ENCODE measurements at places on chromosomes 7 and 10.

DNA sequence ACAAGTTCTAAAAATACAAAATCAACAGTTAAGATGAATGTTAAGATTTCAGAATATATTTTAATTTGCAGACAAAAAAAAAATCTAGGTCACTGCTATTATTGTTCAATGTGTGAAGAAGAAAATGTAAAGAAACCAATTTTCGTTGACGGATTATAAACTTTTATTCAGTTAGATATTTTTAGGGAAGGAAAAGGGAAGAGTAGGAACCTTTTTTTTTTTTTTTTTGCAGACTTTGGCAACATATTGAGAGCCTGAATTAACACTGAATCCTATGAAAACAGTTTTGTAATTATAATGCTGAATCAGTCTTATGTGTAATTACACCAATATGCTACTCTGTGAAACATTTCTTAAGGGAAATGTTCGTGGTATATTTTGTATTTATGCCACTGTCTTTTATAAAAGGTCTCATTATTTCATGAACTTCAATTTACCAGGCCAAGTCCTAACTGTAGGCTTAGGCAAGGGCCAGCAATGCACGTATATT, 106.3 kb downstream of the ST8SIA6 start:
- DNase-seq, result no peak

DNA sequence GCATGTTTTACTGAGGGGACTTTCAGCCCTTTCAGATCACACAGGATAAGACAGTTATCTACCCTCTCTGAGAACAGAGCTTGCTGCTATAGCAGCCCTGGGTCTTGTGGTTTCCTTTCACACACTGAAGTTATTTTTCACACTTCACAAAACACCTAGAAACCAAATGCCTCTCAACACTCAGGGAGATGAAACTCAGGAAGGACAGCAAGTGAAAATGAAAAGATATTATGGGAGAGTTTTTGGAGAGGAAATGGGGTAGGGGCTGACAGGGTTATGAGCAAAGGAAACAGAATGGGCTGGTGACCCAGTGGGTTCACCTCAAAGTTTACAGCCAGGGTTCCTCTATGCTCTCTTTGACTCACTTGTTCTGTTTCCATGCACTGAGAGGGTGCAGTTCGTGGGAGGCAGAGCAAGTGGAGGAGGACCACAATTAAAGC, 17.0 kb upstream of the GIMAP2 start:
- DNase-seq, result no peak

DNA sequence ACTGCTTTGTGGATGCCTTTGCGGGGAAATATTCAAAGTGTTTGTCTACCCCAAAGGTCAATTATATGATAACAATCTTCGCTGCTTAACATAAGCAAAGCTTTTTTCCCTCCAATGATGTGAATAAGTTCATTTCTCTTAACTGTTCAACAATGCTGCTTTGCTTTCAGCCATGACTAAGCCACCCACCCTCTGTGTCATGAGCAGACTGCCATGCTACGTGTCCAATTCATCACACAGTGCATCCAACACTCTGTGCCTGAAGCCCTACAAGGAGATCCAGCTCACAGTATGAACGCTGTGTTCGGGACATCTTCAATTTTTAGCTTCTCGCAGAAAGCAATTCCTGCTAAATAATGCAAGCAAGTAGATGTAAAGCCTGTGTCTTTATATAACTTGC, 5.7 kb upstream of the TAS2R40 start:
- DNase-seq, result no peak

GRCh38 chr7:130904792-130905191, 170.8 kb upstream of the KLF14 start:
- no peak for DNase-seq

DNA sequence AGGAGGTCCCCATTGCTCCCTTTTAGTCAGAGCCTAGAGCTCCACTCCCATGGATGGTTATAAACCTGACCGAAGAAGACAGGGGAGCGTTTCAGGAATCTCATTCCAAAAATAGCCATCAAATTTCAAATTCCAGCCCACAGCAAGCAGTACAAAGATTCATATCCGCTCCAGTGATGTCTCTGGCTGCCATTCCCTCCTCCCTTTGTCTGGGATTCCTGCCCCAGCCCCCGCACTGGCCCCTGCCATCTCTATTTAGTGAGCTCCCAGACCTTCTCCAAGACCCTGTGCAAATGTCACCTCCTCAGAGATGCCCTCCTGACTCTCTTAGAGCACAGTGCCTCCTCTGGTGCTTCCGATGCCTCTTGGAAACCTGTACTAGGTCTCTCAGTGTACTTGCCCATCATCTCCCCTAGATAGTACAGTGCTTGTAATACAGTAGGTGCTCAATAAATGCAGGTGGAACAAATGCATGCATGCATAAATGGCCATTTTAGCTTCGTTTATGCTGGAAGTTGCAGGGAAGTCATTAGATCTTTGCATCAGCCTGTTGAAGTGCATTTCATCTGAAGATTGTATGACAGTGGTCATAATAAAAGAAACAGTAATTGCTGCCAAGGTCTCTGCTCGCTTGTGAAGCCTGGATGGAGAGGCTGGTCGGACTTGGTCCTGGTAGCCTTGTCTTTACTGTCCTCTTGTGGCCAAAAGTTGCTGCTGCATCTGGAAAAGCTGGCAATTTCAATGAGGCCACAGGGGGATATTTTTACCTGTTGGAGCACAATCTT, 32.0 kb upstream of the HABP2 start:
- DNase-seq, result no peak

GRCh38 chr7:1484569-1484968, 19.6 kb downstream of the INTS1 start:
- no peak for DNase-seq

DNA sequence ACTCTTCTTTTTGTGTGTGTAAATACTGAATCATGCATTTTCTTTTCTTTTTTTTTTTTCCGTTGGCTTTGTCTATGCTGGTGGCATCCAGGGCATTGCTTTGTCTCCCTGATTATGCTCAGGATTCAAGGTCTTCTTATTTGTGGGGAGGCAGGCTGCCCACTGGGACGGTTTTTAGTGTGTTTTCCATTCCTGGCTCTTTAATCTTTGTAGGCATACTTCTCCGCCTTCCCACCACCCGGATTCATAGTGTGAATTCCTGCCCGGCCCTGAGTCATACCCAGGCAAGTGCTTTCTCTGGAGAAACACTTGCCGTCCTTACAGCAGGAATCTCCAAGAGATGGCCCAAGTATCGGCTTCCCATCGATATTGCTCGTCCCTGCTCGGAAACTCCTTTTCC, 5.2 kb downstream of the ZNF655 start:
- no peak for DNase-seq

- DNase-seq, result no peak
These were observed 6.1 kb upstream of the ZNF438 start for GRCh38 chr10:31037749-31038148.

GRCh38 chr10:124563320-124564040, 101.9 kb downstream of the LHPP start:
- DNase-seq, result no peak

GRCh38 chr7:24406053-24406788, 122.2 kb downstream of the NPY start:
- no peak for DNase-seq

DNA sequence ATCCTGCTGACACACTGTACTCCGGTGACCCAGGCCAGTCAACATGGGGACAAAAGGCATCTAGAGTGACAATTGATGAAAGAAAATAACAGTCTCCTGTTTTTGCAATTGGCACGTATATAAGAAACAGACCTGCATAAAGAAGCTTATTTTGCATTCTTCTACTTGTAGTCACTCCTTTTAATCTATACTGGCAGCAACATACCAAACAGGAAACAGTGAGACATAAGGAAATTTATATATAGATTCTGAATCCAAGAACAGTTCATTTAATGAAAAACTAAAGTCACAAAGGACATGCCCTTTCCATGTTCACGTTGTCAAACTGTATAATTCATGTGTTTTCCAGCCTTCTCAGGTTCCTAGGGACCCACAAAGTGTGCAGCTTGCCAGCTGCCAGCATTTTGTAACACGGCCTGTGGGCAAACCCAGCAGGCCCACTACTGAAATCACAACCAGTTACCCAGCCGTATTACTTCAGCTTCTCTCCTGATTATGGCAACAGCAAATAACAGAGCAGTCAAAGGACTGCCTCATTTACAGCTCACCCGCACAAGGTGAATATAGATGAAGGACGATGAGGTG, 72.3 kb downstream of the AMPH start:
- no peak for DNase-seq

DNA sequence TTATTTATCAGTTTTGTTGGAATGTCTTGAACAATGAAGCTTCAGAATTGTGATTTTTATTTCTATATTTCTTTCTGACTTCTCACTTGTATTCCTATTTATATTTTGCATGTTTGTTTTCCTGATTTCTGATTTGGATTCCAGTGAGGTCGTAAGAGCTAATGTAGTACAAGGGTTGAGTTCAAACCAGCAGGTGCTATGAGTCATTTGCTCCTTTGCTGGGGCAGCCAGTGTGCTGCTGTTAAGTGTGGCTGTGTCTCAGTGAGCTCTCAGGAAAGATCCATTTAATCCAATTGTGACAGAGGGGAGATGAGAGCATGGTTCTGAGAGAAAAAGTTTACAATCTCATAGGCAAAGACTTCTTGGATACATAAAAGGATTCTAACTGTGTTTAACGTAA, 48.6 kb downstream of the MCU start:
- no peak for DNase-seq

DNA sequence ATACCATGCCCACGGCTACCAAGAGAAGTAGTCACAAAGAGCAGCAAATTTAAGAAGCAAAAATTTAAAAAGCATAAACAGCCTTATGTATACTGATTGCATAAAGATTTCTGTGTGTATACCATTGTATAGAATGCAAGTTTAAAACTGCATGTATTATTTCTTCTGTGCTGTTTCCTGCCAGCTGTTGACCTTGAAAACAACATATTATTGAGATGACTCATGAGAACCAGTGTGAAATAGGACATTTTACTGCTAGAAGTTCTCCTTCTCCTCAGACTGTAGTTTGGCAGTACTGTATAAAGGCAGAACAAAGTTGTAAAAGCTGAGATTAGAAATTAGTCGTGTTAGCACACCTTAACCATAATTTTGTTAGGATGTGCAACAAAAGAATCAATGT, 42.3 kb upstream of the SGCE start:
- no peak for DNase-seq

DNA sequence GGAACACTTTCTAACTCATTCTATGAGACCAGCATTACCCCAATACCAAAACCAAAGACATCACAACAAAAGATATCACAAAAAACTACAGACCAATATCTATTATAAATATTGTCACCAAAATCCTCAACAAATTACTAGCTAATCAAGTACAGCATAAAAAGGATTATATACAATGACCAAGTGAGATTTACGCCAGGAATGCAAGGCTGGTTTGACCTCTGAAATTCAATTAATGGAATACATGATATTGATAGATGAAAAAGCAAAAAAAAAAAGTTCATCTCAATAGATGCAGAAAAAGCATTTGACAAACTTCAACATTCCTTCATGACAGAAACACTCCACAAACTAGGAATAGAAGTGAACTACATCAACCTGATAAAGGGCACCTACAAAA, 175.3 kb downstream of the LCOR start:
- DNase-seq, result no peak

DNA sequence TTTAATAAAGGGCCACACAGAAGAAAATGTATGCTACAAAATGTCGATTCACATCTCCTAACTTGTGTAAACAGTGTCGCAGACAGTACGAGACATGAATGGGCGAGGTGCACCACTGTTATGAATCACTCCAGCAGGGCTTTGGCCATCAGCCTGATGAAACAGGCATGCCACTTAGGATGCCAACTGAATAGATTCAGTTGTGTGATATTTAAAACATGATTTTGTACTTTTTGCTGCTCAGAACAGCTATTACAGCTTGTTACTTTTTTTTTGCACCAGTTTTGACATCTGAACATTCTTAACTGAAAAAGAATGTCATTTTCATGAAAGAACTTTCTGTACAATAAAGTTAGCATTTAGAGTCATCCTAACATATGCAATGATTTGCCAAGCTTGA, 138.1 kb downstream of the VTI1A start:
- DNase-seq, result no peak

- DNase-seq, result no peak
These were observed 6.9 kb downstream of the PPIF start for GRCh38 chr10:79354141-79354540.

DNA sequence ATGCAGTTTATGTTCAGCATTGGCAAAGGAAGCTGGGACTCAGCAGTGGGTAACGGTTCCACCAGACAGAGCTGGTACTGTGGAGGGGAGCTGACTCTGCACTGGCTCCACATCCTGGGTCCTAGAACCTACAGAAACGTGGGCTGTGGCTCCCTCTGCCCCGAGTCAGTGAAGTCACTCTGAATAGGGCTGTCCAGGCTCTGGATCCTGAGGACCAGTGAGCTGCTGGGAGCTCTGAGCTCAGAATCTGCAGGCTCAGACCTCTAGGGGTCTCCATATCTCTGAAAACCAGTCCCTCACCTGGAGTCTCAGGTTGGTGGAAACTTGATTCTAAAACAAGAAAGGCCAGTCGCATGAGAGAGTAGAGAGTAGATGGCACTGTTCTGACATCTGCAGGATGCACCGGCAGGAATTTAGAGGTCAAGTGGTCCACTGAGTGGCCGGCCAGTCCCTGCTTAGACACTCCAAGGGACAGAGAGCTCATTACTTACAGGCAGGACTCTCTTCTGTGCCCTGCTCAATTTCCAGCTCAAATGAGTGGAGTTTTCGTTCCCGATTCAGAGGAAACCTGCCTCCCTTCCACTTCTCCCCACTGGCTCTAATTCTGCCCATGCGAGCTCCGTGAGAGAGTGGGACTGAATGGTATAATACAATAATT, 18.6 kb downstream of the NPFFR1 start:
- DNase-seq, result peak; percentile 57

DNA sequence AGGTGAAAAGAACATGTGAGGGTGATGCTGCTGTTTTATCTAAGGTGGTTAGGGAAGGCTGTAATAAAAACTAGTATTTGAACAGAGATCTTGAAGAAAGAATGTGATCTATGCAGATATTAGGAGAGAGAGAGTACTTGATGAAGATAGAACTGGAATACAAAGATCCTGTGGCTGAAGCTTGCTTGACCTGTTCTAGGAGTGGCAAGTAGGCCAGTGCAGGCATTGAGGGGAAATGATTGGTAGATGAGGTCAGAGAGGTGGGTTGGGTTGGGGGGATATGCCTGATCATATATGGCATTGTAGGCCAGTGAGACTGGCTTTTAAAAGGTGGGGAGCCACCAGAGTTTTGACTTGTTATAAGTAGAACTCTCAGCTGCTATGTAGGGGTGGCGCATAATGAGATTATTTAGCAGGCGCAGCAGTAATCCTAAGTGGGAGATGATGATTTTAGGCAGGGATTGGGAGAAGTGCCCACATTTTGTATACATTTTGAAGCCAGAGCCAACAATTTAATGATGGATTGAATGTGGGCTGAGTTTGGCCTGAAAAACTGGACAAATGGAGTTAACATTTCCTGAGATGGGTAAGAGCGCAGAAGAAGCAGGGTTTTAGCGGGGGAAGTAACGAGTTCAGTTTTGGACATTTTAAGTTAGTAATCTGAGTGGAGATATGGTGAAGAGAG, 8.2 kb downstream of the CCSER2 start:
- no peak for DNase-seq

GRCh38 chr7:29224726-29225125, 30.2 kb downstream of the CHN2 start:
- no peak for DNase-seq

- DNase-seq, result no peak
These were observed 41.2 kb upstream of the UBE3C start for GRCh38 chr7:157097569-157097968.
